ENCODE measurements at places on chromosomes 11 and 22. TPM values are rescaled to one million over a fixed set of nuclear protein-coding genes. Genes with fewer than 3 reads are reported as not detected.

LSP1 gene
- 22.2 TPM for total RNA-seq

MAPK8IP1 gene
- 1.6 TPM for total RNA-seq

APOBEC3B gene
- not detected for total RNA-seq

TEX54 gene
- total RNA-seq = not detected

FXYD6 gene
- 27.9 TPM for total RNA-seq

PNPLA5 gene
- total RNA-seq = not detected

MMP7 gene
- total RNA-seq = not detected

NXPE4 gene
- total RNA-seq = not detected

GANAB gene
- 60.9 TPM for total RNA-seq

PTS gene
- 26.5 TPM for total RNA-seq

SCGB1D2 gene
- total RNA-seq = 0.67 TPM

ADM2 gene
- total RNA-seq = 0.21 TPM

SFI1 gene
- total RNA-seq = 4.4 TPM

CATSPER1 gene
- total RNA-seq = not detected

CHRM1 gene
- total RNA-seq = not detected

GLYATL1 gene
- total RNA-seq = not detected

DEFB131B gene
- not detected for total RNA-seq

SHANK3 gene
- total RNA-seq = 16.3 TPM

ARL2 gene
- total RNA-seq = 123 TPM

CAVIN3 gene
- total RNA-seq = 14.9 TPM

OR5AS1 gene
- not detected for total RNA-seq

OR10D3 gene
- not detected for total RNA-seq

CNTF gene
- 5.7 TPM for total RNA-seq

DERL3 gene
- total RNA-seq = 4.4 TPM
